ENCODE measurements at places on chromosomes 2 and 18.
A peak's percentile ranks its signal among the peaks of the same experiment; 100 is the strongest.

DNA sequence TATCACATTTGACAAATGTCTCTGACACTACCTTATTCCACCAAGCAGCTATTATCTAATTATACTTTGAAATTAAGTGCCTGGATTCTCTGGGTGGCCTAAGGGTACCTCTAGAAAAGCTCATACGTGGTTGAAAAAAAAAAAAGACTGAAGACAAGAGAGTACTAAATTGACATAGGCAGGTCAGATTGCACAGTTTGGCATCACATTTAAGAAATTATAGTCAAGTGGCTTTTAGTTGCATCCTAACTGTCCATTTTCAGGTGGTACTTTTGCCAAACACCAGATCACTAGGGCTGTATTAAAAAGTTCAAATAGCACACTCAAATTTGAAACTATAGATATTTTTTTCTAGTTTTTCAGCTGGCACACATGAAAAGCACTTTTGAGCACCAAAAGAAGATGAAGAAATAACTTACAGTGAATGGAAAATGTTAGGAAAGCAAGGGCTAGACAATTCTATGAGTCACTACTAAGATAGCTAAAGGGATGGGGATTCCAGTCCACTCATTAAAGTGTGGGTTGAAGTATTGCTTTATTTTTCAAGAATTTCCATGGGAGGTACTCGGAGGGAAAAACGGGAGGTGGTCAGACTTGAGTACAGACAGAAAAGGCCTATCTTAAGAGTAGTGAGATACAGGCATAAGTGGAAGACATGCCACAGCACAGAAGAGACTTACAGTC lies 106.5 kb upstream of the COL5A2 start:
- no peak for DNase-seq

GRCh38 chr18:41021089-41021488 lies 933.9 kb upstream of the PIK3C3 start:
- no peak for DNase-seq

DNA sequence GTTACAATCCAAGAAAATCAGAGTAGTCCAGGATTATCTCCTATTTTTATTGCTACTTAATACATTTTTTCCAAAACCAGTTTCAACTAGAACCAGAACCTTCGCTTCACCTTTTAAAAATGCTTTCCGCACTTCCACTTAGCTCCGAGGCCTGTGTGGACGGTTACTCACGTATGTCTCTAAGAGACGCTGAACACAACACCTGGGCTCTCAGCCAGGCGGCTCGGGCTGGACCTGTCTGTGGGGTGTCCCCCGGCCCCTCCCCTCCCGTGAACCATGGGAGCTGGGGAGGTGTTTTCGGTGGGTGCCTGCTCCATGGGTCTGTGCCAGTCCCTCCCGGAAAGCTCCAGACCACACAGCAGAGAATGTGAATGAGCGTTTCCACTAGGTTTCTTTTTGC lies 223.8 kb downstream of the GLI2 start:
- DNase-seq: no peak

DNA sequence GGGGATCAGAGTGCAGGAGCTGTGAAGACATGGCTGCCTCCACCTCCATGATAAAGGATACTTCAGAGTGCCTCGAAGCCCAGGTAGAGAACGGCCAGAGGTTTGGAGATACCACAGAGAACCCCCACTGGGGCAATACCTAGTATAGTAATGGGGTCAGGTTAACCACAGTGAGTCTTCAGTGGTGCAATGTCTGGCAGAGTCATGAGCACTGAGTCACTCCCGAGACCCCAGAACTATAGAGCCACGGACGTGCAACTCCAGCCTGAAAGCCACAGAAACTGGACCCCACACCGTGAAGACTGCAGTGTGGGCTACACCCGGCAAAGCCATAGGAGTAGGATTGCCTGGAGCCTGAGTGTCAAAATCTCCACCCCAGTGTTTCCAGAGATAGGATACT lies 746.6 kb downstream of the CBLN2 start:
- DNase-seq: no peak

DNA sequence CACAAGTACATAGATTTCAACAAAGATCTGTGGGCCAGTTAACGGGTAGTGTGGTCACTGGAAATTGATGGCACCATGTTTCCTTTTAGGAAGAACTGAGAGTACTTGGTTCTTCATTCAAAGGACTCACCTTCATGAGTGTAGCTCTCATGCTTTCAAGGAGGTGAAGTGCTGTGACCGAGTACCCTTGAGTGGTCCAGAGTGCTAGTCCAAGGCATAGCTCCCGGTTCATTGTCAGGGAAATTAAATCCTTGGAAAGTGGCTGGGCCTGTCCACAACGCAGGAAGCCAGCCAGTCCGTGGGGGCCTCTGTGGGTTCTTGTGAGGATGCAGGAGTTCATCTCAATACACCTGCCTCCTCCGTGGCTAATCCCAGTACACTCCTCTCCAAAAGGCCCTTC lies 295.1 kb downstream of the GALR1 start:
- no peak for DNase-seq

DNA sequence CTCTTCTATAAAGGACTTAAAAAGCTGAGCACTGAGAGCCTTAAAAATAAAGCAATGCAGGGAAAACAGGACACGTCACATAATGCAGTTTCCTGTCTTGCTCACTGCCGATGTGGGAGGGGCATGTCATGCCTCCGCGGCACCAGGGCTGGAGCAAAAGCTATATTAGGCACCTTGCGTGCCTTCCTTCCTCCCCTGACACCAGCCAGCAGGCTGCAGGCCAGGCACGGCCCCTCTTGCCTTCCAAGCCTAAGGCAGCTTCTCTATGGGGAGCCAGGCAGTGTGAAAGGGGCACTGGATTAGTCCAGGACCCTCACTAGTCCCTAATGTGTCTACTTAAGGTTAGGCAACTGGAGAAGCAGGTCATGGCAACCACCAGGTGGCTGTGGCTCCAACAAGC lies 26.3 kb downstream of the MRPL35 start:
- DNase-seq: peak; percentile 65

DNA sequence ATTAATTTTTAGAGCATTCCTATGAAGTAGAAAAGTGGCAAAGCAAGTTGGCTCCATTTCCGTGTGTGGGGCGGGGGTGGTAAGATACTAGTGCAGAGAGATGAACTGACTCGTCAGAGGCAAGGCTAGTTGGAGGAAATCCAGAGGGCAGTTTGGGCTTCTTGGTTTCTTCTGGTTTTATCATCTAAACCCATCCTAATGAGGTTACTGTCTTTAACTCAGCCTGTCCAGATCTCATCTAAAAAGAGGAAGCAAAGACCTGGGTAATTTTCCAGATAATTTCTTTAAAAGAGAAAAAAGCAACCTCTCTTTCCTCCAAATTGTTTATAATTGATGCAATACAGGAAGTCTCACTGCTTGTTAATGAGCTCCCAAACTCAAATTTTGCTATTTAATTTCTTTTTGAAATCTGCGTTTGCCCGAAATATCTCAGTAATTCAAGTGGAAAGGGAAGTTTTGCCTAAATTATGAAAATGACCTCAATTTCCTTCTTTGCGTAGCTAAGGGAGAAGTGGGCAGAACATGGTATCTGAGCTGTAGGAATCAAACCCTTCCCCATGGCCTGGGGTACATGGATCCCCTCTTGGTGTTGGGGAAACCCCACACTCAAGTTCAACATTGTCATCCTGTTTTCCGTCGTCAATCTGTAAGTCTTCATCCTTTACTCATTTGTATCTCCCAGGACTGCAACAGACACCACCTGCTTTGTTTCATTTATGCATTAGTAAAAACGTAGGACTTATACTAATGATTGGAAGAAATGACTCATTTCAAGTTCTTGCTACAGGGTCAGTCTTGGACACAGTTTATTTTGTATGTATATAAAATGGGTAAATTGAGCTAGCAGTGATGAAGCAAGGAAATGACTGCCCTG lies 89.1 kb upstream of the KLF7 start:
- no peak for DNase-seq

GRCh38 chr2:150169237-150169629 lies 318.2 kb downstream of the RND3 start:
- no peak for DNase-seq

GRCh38 chr18:57539702-57540101 lies 46.8 kb downstream of the FECH start:
- no peak for DNase-seq

- no peak for DNase-seq
Measured at GRCh38 chr2:128214866-128215460, 103.7 kb downstream of the HS6ST1 start.

DNA sequence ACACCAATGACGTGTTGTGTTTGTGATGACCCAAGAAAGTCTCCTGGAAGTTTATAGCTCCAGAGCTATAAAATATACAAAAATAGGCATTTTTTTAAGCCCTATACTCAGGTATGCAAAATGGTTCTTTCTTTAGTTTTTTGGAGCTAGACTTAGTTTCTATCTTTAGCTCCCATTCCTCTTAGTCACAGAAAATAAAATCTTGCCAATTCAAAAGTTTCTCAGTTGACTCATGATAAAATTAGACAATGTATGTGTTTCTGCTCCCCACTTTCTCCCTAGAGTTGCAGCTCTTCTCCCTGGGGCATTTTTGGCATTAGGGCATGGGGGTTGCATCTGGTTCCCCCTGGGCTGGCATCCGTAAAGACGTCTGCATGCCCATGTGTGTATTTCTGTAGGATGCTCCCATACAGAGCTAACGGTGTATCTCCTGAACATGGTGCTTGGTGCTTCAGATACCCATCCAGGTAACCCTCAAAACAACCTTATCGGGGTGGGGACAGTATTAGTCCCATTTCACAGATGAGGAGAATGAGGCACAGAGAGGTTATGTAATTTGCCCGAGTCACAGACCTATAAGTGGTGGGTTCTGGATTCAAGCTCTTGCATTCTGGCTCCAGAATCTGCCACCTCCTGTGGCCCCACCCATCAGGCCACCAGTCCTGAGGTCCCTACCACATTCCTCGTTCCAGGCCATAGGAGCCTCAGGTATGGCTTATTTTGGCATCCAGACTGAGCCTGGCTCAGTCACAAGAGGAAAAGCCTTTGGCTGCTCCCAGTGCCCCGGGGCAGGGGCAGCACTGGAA lies 43.1 kb upstream of the ASAP2 start:
- DNase-seq: no peak

- no peak for DNase-seq
Measured at GRCh38 chr2:171587567-171587966, 65.3 kb downstream of the CYBRD1 start.

GRCh38 chr2:8334866-8335325 lies 347.0 kb upstream of the ID2 start:
- DNase-seq: no peak

DNA sequence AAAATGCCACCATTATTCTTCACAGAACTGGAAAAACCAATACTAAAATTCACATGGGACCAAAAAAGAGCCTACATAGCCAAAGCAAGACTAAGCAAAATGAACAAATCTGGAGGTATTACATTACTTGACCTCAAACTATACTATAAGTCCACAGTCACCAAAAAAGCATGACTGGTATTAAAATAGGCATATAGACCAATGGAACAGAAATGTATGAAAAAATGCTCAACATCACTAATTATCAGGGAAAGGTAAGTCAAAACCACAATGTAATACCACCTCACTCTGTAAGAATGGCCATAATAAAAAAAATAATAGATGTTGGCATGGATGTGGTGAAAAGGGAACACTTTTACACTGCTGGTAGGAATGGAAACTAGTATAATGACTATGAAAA lies 158.6 kb downstream of the CDH2 start:
- no peak for DNase-seq

GRCh38 chr2:108297436-108298141 lies 8.9 kb downstream of the SULT1C2 start:
- DNase-seq: no peak

DNA sequence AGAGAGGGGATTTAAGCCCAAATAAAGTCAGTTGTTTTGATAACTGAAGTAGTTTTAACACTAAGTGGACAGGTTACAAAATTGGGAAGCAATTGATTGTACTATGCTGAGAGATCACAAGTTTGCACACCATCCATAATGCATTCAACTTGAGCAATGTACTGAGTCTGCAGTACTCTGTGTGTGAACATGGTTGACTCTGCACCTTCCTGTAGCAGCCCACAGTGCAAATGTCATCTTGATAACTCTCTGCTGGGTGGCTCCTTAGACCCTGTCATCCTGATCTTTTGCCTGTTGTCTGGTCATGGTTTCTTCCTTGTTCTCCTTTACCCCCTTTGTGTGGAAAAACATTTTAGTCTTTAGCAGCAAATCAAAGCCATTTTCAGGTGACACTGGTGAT lies 168.0 kb downstream of the ARHGAP15 start:
- DNase-seq: no peak

- no peak for DNase-seq
Measured at GRCh38 chr18:11962597-11962996, 18.7 kb upstream of the IMPA2 start.

GRCh38 chr2:40281021-40281940 lies 170.6 kb downstream of the SLC8A1 start:
- no peak for DNase-seq

DNA sequence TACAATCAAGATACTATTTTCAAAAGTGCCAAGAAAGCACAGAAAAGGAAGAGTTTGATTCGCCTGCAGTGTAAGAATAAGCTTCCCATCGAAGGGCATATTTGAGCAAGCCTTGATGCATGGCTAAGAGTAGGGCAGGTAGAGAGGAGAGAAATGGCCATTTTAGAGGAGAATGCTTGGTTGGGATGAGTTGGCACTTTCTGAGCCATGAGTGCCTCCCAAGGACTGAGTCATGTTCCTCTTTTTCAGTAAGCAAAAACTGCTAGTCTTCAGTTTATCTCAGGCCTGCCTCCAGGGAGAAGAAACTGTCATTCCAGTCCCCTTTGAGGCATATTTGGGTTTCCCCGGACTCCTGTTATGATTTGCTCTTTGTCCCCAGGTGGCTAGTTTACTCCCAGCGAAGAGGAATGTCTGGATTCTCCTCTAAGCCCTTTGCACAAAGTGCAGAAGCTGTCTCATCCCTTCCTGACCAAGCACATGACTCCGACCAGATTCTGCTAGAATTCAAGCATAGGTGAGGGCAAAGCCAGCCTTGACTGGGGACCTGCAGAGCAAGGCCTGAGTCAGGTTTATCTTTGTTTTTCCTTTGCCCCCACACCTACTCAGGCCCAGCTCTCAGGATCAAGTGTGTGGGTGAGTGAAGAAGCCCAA lies 115.2 kb downstream of the TTC32 start:
- DNase-seq: no peak

DNA sequence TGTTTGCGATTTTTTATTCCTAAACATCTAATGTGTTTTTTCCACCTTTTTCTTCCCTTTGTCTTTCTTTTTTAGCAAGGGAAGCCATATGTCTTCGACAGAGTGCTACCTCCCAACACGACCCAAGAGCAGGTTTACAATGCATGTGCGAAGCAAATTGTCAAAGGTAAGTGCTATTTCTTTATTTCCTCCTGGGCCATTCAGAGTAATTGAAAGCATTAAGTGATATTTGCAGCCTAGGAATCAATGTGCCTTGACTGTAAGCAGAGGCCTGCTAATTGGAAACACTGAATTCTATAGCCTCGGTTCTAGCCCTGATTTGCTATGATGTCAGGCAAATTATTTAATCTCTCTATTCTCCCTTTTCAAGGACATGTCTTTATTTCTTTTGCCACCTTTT lies 47.0 kb downstream of the KIF5C start:
- no peak for DNase-seq

DNA sequence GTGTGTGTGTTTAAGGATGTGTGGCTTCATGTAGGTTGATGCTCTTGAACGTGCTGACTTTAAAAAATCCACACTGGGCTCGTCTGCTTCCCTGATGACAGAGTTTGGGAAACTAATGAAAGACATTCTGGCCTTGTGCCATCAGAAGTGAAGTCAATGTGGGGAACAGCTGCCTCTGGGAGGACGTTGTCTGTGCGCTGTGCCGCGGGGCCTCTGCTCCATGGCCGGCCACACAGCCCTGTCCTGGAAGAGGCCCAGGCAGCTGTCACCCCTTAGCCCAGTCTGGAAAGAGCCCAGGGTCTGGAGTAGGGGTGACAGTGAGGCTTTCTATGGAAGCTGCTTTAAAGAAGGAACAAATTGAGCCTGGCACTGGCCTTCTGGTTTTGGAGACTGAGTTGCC lies 155.8 kb downstream of the SH3RF3 start:
- no peak for DNase-seq

GRCh38 chr2:28778392-28778791 lies 26.8 kb downstream of the PPP1CB start:
- DNase-seq: no peak
